ENCODE measurements at places on chromosomes 13 and 19.

DNA sequence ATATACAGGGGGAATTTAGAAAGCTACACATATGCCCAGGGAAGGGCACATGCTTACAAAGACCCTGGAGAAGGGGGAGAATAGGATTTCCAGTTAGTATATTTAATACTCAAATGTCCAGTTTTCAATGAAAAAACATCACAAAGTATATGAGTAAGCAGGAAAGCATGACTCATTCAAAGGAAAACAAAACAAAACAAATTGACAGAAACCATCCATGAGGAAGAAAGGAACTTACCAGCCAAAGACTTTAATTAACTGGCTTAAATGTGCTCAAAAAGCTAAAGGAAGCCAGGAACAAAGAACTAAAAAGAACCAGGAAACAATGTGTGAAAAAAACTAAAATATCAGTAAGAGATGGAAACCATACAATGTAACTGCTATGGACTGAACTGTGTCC, 716.2 kb upstream of the ARGLU1 start:
- no peak for DNase-seq

- DNase-seq, result no peak
Observed at GRCh38 chr19:14540741-14541525, 11.5 kb downstream of the TECR start.

DNA sequence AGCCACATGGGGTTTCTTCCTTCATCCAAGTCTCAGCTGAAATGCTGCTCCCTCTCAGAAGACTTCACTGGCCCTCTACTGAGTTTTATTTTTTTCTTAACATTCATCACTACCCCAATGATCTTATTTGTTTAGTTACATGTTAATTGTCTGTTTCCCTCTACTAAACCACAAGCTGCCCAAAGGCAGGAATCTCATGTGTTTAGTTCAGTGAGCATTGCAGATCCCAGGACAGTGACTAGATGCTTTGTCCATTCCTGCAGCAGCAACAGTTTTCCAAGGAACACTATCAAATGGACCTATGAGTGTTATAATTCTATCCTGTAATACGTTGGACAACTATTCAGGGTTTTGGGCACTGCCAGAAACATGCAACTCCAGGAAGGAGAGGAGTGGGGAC, 93.1 kb downstream of the RNASEH2B start:
- DNase-seq, result no peak

- no peak for DNase-seq
Observed at GRCh38 chr13:32323912-32324311, 8.6 kb downstream of the BRCA2 start.

DNA sequence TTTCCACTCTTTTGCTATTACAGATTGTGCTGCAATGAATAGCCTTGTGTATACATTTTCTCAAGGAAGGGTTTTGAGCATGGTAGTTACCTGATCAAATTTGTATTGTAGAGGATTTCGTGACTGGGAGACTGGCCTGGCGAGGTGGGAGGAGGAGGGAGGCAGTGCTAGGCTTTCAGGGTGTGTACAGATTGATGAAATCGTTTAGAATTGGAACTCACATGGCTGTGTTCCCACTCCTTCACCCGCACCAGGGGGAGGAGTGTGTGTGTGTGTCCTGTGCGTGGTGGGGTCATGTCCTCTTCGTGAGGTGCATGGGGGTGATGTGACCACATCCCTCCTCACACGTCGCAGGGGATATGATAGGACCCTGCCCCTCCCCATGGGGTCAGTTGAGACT, 8.3 kb downstream of the PGLYRP1 start:
- DNase-seq, result no peak

DNA sequence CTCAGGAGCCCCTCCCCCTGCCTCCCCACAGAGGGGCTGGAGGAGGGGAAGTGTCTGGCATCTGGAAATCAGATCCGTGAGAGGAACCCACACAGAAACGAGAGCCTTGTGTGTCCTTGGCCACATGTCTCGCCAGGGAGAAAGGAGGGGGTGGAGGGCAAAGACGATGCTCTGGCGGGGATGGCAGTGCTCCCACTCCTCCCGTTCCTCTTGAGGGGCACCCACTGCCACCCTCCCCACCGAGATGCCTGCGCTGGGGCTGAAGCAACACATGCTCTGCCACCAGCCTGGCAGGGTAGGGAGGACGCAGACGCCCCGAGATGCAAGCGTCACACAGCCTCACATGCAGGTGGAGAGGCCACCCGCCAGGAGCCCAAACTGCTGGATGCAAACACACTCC, 2.8 kb downstream of the ADGRL1 start:
- no peak for DNase-seq

DNA sequence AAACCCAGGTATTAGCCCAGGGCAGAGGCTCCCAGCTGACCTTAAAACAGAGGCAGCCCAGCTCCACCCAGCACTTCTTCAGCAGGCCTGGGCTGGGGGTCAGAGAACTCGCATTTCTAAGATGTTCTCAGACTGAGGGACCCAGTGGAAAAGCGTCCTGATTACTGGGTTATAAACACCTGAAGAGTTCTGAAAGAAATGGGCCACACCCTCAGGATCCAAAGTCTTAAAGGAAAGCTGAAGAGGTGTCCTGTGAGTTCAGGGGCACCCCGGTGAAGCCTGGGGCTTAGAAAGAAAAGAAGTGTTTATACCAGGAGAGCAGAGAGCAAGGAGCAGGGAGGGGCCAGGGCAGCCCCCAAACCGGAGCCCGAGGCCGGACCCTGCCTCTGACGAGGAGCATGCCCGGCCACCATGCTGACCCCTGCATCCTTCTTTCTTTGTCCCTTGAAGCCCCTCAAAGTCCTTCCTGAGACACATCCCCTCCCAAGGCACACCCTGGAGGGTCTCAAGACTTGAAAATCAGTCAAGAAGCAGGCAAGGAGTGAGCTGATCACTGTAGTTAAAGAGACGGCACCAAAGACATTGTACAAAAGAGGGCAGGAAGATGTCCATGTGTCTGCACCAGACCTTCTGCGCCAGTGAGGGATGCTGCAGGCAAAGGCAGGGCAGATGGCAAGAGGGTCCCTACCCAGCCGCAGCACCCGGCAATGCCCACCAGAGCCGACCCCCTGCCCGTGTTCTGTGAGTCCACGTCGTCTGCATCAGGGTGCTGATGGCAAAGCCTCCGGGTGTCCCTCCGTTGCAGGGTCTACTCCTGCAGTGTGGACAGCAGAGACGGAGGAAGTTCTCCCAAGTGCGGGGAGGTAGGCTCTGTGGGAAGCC, 10.6 kb upstream of the RAB20 start:
- DNase-seq, result no peak

GRCh38 chr13:64884976-64885375, 2345.2 kb downstream of the PCDH9 start:
- no peak for DNase-seq

- no peak for DNase-seq
Observed at GRCh38 chr19:2199215-2199614, 35.5 kb downstream of the DOT1L start.

DNA sequence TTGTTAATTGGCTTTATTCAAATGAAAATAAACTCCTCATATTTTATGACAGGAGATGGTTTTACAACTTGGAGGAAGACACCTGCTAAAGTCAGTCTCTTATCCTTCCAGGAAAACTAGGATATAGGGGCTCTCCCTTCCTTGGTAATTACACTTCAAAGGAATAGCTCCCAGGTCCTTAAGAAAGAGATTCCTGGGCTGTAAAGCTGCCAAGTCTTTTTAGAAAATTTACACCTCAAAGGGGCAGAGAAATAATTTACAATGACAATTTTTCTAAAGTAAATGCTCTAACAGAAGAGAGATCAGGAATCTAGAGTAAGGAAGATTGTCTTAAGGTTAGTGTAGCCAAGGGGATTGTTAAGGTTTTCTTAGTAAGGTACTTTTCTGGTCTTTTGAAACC, 1359.0 kb downstream of the OLFM4 start:
- no peak for DNase-seq

- DNase-seq, result no peak
Observed at GRCh38 chr13:52034616-52035226, 10.2 kb downstream of the UTP14C start.

DNA sequence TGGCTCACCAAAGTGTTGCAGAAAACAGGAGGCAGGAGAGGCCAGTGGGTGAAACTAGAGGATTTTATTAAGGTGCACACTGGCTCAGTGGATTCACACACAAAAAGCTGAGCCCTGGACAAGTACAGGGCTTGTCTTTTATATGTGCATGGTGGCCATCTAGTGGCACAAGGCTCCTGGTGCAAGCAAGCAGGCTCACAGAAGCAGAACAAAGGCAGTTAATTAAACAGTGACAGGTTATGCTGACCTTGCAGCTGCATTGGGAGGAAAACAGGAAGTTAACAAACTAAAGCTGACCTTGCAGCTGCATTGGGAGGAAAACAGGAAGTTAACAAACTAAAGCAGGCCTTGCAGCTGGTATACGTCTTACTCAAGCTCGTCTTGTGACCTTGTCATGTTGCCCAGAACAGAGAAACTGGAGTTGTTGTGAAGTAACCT, 65.3 kb upstream of the ZNF681 start:
- DNase-seq, result no peak

DNA sequence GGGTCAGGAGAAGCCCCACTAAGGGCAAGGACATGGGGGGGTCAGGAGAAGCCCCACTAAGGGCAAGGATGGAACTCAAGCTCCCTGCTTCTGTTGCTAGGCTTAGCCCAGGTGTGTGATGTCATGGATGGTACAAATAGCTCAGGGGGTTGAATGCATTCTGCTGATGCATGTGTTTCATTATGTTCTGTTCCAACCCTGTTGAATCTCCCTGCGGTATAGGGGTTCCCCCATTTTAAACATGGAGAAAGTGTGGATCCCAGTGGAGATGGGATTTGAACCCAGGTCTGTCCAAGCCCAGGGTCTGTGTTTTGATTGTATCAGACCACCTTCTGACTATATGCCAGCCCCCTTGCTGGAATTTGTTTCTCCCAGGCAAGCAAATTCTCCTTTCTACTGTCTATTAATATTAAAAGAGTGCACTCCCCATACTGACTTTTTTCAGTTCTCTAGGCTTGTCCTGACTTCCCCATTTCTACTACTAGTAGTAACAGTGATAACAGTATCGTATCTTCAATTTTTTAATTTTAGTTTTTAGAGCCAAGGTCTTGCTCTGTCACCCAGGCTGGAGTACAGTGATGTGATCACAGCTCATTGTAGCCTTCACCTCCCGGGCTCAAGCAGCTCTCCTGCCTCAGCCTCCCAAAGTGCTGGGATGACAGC, 6.7 kb downstream of the ZNF865 start:
- DNase-seq, result no peak
